Putamen (tissue), 1 donor: ENCODE measurements at places on chromosomes 13 and 19.

- no peak for DNase-seq
Measured at GRCh38 chr13:111347438-111347837, 27.0 kb downstream of the TEX29 start.

GRCh38 chr19:2529473-2529918 is 53.6 kb downstream of the GADD45B start:
- no peak for DNase-seq

- no peak for DNase-seq
Measured at GRCh38 chr19:31449379-31449778, 100.1 kb upstream of the TSHZ3 start.

DNA sequence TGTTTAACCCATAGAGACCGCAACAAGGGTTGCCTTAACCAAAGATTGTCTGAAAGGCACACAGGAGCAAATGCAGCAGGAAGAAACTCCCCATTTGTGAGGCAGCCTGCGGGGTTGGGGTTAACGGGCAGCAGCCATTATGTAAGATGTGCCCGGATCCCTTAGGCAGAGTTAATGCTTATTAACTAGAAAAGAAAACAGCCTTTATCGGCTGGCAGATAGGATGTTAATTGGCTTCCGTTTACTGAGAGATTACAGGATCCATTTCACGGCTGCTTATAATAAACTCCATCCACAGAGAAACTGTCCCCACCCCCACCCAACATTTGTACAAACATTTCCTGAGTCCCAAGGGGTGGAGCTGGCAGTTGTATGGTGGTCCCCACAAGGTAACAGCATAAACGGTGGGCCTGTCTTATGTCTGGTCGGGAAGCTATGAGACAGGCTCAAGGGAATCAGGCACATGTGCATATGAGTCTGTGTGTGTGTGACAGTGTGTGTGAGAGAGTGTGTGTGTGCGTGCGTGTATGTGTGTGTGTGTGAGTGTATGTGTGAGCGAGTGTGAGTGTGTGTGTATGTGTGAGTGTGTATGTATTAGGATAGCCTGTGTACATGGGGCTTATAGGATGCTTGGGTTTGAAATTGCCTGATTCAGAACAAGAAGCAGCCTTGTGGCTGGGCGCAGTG is 10.5 kb downstream of the SLC25A42 start:
- no peak for DNase-seq

DNA sequence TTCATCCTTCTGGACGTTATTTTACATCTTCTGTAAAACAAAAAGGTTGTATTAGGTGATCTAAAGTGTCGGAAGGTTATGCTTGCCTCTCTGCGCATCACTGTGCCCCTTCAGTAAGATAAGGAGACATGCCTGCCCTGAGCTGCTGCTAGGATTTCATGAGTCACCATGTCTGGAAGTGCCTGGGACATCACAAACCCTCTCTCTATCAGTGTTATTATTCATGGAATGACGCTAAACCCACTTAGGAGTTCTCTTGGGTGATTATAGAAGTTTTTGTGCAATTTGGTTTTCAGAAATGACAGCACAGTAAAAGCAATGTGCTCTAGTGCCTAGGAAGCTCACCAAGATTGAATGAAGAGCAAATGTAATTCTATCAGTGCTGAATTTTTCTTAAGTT is 617.7 kb downstream of the DCT start:
- peak; percentile 57 for DNase-seq

DNA sequence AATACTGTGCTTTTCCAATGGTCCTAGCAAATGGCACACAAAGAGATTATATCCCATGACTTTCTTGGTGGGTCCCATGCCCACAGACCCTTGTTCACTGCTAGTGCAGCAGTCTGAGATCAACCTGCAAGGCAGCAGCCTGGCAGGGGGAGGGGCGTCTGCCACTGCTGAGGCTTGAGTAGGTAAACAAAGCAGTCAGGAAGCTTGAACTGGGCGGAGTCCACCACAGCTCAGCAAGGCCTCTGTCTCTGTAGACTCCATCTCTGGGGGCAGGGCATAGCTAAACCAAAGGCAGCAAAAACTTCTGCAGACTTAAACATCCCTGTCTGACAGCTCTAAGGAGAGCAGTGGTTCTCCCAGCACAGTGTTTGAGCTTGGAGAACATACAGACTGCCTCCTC is 82.9 kb downstream of the ZNF737 start:
- DNase-seq, result no peak

DNA sequence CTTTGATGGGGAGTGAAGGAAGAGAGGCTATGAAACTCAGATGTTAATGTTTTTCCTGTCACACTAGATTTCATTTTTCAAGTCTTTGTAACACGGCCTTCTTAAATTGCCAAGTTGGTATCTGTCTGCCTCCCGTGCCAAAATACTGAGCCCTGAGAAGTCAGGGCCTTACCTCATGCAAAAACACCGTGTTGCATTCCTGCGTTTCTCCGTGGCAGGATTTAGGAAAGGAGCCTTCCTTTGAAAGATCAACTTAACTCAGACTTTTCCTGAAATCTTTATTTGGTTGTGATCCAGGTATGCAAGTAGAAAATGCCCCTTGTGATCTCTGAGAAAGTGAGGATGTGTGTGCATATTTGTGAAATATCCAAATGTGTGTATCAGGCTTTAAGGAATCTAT is 1291.0 kb upstream of the SLC10A2 start:
- no peak for DNase-seq

- no peak for DNase-seq
Measured at GRCh38 chr13:45718063-45718462, 15.9 kb downstream of the CBY2 start.

DNA sequence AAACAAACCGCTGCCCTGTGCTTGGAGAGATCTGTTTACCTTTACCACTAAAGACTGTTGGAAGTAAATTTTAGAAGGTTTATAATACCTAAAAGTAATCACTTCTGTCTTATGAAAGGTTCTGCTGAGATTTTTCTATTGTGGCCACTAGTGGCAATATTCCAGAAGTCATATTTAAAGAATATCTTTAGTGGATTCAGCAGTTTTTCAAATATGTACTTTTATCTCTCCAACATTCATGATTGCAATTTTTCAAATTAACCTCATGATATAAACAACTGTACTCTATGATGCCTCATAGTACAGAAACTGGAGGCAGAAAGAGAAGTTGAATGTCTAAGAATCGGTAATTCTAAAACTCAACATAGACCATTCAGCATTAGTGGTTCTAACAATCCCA is 53.2 kb upstream of the USPL1 start:
- DNase-seq, result no peak

- no peak for DNase-seq
Measured at GRCh38 chr19:28968721-28969120, 244.2 kb downstream of the UQCRFS1 start.

DNA sequence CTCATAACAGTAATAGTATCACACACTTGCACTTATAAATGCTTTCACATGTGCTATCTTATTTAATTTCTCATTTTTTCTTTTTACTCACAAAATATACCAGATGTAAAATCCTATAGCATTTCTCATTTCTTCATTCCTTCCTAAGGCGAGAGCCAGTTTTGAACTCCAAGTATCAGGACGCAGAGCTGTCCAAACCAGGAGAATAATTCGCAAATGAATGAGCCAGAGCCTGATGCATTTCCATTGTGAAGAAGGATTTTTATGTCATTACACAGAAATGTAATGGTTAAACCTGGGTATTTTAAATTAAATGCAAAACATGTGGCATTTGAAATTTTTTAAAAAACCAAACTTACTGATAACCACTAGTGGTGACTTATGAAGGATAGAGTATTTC is 244.3 kb downstream of the RGCC start:
- DNase-seq, result no peak

- DNase-seq, result no peak
Measured at GRCh38 chr19:32542477-32543108, 38.4 kb upstream of the PDCD5 start.

GRCh38 chr13:32310134-32310706 is 4.9 kb downstream of the ZAR1L start:
- DNase-seq, result peak; percentile 39

- DNase-seq, result no peak
Measured at GRCh38 chr13:108609353-108609752, 20.1 kb upstream of the MYO16 start.

DNA sequence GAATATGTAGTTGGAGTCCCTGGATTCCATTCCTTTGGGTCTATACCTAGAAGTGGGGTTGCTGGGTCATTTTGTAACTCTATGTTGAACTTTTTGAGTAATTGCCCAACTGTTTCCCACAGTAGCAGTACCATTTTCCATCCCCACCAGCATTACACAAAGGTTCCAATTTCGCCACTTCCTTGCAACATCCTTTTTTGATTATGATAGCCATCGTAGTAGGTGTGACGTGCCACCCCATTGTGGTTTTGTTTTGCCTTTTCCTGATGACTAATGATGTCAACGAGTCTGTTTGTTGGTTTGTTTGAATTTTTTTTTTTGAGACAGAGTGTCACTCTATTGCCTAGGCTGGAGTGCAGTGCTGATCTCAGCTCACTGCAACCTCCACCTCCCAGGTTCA is 3.3 kb upstream of the PEX11G start:
- DNase-seq, result no peak

GRCh38 chr19:47049307-47049700 is 880 bp upstream of the TMEM160 start:
- DNase-seq, result no peak

GRCh38 chr19:38517321-38517720 is 83.8 kb downstream of the RYR1 start:
- no peak for DNase-seq

- DNase-seq, result no peak
Measured at GRCh38 chr19:574658-575526, 2.5 kb downstream of the BSG start.

DNA sequence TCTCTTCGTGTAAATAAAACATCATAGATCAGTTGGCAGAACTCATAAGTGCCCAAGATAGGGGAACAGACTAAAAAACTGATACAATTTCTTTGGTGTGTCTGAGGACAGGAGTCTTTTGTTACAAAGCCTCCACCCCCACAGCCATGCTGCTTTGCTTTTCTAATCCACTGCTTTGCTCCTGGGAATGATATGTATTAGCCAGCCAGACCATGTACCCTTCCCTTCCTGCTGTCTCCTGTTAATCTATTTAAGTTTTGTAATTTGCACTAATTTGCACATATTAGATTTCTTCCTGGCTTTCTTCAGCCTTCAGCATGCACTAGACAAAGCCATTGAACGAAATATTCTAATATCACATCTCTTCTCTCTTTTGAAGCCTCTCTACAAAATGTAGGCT is 130.5 kb downstream of the MAB21L1 start:
- DNase-seq, result no peak

DNA sequence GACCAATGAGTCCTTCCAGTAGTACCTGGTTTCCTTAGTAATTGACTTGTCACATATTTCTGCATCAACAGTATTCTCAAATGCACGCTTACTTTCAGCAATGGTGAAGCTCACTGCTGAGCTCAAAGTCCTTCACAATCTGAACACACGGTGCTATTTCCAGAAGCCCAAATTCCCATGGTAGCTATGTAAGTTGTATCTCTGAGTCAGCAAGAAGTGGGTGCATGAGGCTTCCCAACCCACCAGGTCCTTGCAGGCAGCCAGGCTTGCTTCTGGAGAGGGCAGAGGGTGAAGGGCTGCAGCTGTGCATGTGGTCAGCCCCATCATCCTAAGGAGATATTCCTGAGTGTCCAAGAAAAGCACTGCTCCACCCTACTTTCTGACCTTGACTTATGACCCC is 25.7 kb downstream of the COL4A2 start:
- DNase-seq, result no peak

DNA sequence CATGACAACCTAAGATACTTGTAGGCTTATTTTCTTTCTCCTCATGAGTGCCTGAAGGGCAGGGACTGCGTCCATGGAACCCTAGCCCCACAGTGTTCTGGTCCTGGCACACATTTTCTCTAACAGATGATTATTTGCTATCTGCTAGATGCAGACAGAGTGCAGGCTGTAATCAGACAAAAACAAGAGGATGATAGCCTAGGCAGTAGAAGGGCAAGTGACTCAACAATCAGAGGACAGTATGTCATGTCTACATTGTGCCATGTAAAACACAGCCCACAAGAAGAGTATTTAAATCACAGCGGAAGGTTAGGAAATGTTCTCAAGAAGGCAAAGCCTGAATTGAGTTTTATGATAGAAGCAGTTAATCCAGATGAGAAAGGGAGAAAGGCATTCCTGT is 29.3 kb downstream of the MIPEP start:
- no peak for DNase-seq

GRCh38 chr13:113413898-113414282 is 39.4 kb downstream of the ADPRHL1 start:
- DNase-seq, result no peak

DNA sequence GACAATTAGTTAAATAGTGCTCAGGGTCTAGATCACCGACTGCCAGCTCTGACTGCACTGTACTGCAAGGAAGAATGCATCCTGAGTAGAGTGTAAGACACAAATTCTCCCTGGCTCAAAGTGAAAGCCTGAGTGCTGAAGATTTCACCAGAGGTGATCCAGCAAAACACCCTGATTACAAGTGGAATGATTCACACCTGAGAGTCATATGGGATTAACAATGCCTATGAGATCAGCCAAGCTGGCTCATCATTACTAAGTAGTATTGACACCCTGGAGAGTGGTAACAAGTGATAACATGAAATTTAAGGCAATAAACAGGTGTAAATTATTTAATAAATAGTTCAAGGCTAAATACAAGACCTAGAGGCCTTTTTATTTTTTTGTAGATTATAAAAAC is 403.8 kb upstream of the PRR20A start:
- DNase-seq, result no peak

GRCh38 chr13:46109451-46109850 is 4.6 kb upstream of the CPB2 start:
- DNase-seq, result no peak
